ENCODE measurements at places on chromosomes 3 and 15.

DNA sequence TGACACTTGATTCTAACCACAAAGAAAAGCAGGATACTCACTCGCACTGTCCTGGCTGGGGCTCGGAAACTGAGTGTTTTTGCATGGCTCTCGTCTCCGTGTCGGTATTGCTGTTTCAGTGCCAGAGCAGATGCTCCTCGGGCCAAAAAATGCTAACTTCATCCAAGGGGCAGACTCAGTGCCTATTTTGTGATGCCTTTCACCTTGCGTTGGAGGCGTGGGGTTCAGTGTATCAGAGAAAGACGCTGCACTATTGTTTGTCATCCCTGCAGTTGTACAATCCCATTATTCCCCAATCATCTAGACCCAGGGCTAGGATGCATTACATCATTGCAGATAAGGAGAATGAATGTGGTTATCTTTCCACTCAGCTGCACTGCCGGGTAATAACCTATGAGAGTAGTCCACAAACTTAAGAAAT, 1.4 kb downstream of the CACNA2D3 start:
- DNase-seq: no peak

- DNase-seq: no peak
Measured at GRCh38 chr15:95826412-95827195, 503.9 kb upstream of the NR2F2 start.

GRCh38 chr15:101526442-101526841, 36.9 kb upstream of the PCSK6 start:
- no peak for DNase-seq

GRCh38 chr3:6516143-6516542, 344.8 kb upstream of the GRM7 start:
- no peak for DNase-seq

GRCh38 chr3:195411836-195412235, 31.0 kb downstream of the ACAP2 start:
- DNase-seq: no peak

- no peak for DNase-seq
Measured at GRCh38 chr15:86611417-86612040, 531.9 kb downstream of the AGBL1 start.
